ENCODE measurements at places on chromosomes 3 and 15. TPM values are rescaled to one million over a fixed set of nuclear protein-coding genes. Genes with fewer than 3 reads are reported as not detected.

WWTR1 gene
- polyA plus RNA-seq = 102 TPM

MYRIP gene
- polyA plus RNA-seq = 1.6 TPM

FAM174B gene
- polyA plus RNA-seq = 35.2 TPM

PLCL2 gene
- 16.4 TPM for polyA plus RNA-seq

KLHL6 gene
- polyA plus RNA-seq = 1.1 TPM

SCN11A gene
- 1.8 TPM for polyA plus RNA-seq

All from left kidney (tissue), 8 donors.